ENCODE measurements at places on chromosomes 5 and 9. TPM values are rescaled to one million over a fixed set of nuclear protein-coding genes. Genes with fewer than 3 reads are reported as not detected.

Gene GLRA1
- total RNA-seq, result not detected

Gene PCDHA4
- total RNA-seq, result 1.4 TPM

Gene LRRC19
- total RNA-seq, result 1.5 TPM

Gene LHX3
- total RNA-seq, result not detected

Gene FGF18
- 1.7 TPM for total RNA-seq

Gene NUDT12
- 3.2 TPM for total RNA-seq

Gene SYK
- 52.4 TPM for total RNA-seq

Gene TLR4
- 34.2 TPM for total RNA-seq

Gene PCSK5
- total RNA-seq, result 27.0 TPM

Gene PFN3
- not detected for total RNA-seq

Gene BRD3
- 20.2 TPM for total RNA-seq

Gene SEC24A
- 17.5 TPM for total RNA-seq

Gene ENHO
- total RNA-seq, result 0.40 TPM

Gene KCNT1
- total RNA-seq, result 1.0 TPM

Gene GADD45G
- 18.3 TPM for total RNA-seq

Gene PLAC8L1
- total RNA-seq, result not detected

Gene GNA14
- 17.2 TPM for total RNA-seq

Gene GABRA1
- total RNA-seq, result not detected

Gene FOXD4
- total RNA-seq, result 2.6 TPM

All from upper lobe of left lung (tissue), 6 donors.